ENCODE measurements at places on chromosomes 4 and X.

DNA sequence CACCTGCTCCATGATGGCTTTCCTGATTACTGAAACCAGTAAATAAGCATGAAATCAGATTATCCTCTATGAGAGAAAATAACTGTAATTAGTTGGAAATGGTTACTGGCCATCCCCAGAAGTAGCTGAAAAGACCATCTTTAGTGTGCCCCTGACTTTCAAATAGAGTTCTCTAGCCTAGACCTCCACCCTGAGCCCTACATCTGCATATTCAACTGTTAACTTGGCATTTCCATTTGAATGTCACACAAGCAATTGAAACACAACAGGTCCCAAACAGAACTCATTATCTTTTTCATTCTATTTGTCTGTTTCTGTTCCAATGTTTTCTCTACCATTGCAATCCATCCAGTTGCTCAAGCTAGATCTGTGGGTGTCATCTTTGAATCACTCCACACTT is 952.3 kb downstream of the RPA4 start:
- no peak for DNase-seq

- DNase-seq, result no peak
Observed at GRCh38 chr4:77190053-77190452, 33.0 kb downstream of the CCNG2 start.

DNA sequence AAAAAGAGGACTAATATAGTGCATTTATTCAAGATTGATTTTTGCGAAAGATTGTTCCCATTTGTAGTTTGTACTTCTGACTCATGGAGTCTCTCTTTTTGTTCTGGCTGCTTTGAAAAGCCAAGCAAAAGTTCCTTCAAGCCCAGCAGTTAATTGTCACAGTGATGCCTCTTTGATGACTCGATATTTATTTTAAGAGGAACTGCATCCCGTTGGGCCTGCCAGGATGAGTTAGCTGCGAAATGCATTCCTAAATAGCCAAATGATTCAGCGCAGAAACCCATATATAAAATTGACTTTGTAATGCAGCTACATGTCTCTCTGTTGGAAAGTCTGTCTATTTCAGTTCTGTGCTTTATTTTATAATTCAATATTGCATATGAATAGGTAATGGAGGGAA is 295.1 kb downstream of the GBA3 start:
- no peak for DNase-seq

DNA sequence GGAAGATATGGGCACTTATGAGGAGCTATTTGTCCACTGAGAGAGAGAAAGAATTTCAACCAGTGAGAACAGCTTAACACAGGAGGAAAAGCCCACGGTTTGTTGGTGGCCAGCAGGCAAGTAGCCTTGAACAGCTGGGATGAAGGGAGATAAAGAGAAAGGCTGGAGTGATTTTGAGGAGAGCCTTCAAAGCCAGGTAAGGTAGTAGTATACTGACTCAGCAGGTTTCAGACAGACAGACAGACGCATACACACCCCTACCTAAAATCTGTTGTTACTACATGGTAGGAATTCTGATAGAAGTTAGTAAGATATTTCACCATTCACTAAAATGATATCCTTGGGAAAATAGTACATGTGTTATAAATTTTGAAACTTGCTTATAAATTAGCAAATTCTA is 60.5 kb downstream of the SEC24D start:
- no peak for DNase-seq

DNA sequence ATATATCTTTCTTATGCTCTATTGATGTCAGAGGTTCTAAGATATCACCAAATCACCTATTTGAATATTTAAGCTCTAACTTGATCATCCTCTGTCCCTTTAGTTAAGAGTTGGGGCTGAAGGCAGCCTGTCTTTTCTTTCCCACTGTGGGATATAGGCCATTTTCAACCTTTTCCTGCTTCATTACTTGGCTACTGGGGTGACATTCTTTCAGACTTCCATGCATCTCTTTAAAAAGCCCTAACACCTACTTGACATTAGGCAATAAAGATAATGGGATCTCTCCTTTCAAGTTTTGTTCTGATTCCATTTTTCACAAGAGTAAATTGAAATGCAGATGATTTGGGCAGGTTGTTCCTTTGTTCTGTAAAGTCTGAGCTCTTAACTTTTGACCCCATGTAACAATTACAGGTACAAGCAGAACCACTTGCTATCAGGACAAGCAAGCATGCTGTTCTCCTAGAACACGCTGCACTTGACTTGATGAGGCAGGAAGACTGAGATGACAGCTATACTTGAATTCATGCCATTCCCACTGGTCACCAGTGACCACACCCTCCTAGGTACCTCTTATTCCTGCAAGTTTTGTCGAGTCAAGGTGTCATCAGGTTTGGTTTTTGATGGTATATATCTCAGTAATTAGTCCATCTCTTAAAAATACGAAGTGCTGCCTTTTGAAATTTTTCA is 18.2 kb downstream of the HOPX start:
- no peak for DNase-seq

DNA sequence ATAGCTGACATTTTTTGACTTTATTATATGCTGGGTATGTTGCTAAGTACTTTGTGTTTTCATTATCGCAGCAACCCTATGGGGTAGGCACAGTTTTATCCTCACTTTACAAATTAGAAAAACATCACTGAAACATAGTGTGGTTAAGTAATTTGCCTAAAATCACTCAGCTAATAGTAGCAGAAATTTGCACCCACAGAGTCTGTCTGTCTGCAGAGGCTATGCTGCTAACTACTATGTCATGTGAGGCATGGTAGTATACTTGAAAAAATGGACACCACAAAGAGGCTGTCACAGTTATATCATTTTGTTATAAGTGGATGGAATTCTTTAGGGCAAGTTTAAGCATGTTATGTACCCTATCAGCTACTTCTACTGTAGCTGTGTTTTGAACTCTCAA is 69.0 kb downstream of the STAG2 start:
- DNase-seq, result no peak

GRCh38 chr4:37797374-37797773 is 29.1 kb upstream of the PGM2 start:
- no peak for DNase-seq

DNA sequence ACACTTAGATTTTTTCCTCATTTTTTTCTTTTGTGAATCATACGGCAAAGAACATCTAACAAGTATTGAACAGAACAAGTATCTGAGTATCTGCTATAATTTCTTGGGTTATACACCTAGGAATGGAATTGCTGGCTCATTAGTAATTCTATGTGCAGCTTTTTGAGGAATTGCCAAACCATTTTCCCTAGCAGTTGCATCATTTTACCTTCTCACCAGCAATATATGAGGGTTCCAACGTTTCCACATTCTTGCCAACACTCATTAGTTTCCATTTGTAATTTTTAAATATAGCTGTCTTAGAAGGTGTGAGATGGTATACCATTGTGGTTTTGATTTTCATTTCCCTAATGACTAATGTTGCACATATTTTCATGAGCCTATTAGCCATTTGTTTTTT is 41.1 kb upstream of the DCAF8L1 start:
- DNase-seq, result no peak

- no peak for DNase-seq
Observed at GRCh38 chr4:107902715-107903114, 28.6 kb upstream of the CYP2U1 start.

GRCh38 chr4:156538210-156538609 is 433.4 kb downstream of the PDGFC start:
- no peak for DNase-seq

- DNase-seq, result no peak
Observed at GRCh38 chr4:67877086-67877485, 6.7 kb downstream of the TMPRSS11D start.

GRCh38 chr4:21041708-21042107 is 341.4 kb downstream of the PACRGL start:
- DNase-seq, result no peak

GRCh38 chrX:35829501-35829900 is 31.4 kb downstream of the MAGEB16 start:
- no peak for DNase-seq

GRCh38 chrX:40012039-40012867 is 85.5 kb downstream of the BCOR start:
- DNase-seq, result no peak

DNA sequence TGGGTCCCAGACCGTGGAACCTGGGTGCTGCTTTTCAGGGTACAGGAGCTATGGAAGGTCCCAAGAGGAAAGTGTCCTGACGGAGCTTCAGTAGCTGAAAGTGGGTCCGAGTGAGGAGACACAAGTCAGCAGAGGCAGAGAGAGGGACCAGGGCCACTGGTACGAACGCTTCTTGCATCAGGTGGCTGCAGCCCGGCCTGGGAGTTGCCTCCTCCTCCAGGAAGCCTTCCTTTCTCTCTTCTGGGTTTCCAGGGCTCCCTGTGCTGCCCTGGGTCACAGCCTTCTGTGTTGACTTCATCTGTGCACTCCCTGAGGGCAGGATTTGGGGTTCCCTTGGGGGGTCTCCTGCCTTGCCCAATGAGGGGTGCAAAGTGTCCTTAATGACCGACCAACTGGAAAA is 94.5 kb downstream of the SORCS2 start:
- no peak for DNase-seq

DNA sequence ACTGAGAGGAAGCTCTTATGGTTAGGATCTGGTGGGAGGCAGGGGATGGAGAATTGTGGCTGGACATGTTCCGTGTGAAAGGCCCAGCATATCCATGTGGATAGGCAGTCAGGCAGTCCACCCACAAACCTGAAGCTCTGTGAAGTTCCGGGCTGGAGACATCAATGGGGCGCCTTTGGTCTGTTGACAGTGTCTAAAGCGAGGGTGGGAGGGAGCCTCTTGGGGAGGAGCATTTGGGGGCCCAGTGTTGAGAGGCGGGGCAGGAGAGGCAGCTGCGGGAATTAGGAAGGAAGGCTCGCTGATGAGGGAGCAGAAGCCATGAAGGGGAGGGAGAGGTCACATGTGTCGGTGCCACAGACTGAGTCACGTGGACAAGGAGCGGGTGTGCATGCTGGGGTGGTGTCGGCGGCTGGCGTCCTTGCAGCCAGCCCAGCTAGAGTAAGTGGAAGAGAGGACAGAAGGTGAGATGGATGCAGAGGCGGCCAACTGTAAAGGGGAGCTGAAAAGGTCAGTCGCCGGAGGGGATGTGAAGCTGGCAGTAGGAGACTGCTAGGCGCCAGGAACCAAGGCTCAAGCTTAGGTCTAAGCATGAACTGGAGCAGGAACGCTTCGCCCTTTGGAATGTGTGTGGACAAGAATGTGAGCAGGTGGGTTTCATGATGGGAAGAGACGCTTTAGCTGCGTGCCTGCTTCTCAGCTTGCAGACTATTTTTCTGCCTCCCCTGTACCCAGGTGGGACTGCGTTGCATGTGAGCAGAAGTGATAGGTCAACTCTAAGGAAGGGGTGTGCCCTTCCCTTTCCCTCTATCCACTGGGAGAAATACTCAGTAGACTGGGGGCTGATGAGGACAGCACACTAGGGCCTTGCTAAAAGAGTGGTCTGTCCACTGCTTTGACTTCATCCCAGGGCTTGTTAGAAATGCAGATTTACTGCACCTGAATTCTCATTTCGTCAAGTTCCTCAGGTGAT is 44.0 kb upstream of the TLR2 start:
- DNase-seq, result no peak

GRCh38 chr4:145196747-145197146 is 16.4 kb upstream of the OTUD4 start:
- DNase-seq, result no peak

DNA sequence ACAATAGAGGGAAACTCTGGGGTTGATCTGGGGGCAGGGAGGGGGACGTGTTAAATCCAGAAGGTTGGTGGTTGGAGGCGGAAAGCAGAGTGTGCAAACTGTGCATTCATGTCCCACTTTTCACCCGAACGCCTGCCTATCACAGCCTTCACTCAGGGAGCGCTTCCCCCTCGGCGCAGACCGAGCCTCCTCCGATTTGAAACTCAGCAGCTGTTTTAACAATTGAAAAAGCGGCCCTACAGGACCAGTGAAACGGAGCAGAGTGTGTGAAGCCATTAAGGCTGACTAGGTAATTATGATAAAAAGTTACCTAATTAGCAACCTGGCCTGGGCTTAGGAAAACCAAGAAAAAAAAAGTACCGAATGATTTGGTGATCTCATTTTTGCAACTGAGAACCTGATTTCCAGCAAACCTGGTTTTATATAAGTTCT is 685 bp upstream of the NDNF start:
- peak; percentile 84 for DNase-seq

DNA sequence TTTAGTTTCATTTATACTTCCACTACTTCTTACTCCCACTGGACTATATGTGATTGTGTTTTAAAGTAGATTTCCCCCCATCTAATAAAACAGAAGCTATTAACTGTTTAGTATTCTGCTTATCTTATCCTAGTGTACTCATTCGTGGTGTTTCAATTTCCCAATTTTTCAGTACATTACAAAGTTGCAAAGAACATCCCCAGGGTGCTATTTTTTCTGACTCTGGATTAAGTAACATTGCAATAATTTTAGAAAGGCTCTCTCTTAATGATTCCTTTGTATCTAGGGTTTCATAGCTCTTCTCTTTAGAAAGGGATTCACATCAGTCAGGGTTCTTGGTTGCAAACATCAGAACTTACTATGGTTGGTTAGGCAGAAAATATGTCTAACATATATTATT is 317.9 kb upstream of the DIPK2B start:
- DNase-seq, result no peak

Data from lower leg skin (tissue), 4 donors.